CD4-positive, CD25-positive, alpha-beta regulatory T cell (primary cell): ENCODE measurements at places on chromosomes 2 and 18.

DNA sequence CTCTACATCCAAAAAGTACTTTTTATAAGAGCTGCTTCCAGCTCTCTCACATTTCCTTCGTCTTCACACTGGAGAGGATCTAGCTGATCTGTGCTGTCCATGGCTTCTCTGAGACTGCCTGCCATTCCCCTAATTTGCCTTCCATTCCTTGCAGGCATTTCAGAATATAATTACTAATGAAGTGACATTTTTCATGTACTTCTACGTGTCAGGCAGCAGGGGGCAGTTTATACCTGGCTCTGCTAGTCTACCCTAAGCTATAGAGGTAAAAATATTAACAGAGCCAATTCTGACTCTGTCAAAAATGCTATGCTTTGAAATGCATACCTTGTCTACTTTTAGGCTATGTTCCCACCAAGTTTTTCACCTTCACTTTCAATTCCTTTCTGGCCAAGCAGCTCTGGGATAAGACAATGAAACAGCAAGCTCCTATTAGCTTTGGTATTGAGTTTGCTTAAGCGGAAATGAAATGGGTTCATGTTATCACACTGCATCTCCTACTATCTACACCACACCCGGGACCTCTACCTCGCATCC, 81.9 kb downstream of the MEP1B start:
- DNase-seq: no peak

- no peak for DNase-seq
These were observed 256.5 kb downstream of the TPGS2 start for GRCh38 chr18:36572135-36572856.

- no peak for DNase-seq
These were observed 304.7 kb upstream of the HNMT start for GRCh38 chr2:137659616-137660015.

DNA sequence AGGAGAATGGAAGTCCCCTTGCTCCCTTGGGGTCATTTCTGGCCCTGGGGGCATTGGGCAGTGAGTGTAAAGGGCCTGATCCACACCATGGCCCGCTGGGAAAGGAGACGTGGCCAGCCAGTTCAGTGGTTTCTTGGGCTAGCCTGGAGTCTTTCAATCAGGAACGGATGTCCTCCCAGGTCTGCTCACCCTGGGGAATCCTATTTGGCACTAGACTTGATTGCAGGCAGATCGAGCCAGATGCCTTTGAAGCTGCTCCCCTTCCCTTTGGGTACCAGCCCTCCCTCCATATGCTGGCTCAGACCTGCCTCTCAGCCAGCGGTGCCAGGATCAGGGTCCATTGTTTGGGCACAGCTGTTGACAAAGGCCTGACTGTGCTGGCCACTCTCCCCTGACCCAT, 11.0 kb downstream of the FBLN7 start:
- DNase-seq: no peak

DNA sequence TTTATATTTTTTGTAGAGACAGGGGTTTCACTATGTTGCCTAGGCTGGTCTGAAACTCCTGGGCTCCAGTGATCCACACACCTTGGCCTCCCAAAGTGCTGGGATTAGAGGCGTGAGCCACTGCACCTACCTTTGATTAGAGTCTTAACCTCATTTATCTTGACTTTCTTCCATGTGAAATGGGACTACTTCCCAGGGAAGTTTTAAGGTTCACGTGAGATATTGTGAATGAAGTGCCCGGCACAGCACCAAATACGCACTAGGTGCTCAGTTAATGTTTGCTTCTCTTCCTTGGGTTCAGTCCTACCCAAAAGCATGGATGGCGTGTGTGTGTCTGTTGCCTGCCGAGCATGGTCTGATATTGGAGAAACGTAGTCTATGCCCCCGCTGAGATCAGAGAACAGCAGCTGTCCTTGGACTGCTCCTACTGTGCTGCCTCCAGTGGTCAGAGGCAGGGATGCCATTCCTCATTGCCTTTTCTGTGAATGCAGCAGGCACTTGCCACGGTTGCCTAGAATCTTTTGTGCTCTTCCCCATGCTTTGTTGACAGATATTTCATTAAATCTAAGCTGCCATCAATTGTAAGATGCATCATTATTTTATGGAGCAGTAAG, 12.3 kb upstream of the TFCP2L1 start:
- no peak for DNase-seq

GRCh38 chr18:7104649-7105048, 12.9 kb downstream of the LAMA1 start:
- no peak for DNase-seq

DNA sequence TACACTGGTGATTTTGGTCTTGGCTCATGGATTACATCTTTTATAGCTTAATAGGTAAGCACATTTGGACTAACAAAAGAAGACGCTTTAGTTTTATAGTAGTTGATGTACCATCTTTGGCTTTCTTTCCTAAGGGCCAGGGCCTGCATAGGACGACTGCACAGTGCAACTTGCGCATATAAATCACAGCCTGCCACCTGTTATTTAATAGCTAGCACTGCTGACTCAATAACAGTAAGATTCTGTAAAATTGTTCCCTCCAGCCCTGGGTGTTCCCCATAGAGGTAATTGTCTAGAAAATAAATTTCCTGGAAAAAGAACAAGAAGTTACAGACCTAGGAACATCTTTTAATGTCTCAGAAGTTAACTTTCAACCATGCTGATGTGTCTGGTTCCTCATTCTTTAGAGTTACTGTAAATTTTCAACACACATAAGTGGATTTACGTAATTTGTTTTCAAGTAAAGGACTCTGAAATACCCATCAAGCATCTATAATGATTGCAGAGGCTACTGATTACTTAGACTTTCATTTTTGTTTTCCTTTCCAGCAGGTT, 594.2 kb upstream of the NXPH2 start:
- DNase-seq: no peak

DNA sequence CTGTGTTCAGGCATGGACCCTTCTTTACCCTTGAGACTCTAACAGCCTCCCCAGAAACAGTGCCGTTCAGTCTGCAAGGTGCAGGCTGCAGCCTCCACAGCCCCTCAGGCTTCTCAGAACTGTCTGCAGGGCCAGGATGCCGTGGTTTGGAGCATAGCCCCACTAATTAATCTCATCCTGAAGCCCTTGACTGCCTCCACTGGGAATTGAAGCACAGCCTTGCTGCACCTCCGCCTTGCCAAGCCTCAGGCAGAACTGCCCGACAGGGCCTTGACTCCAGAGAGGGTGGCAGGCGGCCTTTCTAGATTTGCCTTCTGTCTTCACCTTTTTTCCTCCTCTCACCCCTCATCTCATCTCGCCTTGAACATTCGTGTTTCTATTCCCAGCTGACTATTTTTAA, 119.8 kb downstream of the NRP2 start:
- no peak for DNase-seq

DNA sequence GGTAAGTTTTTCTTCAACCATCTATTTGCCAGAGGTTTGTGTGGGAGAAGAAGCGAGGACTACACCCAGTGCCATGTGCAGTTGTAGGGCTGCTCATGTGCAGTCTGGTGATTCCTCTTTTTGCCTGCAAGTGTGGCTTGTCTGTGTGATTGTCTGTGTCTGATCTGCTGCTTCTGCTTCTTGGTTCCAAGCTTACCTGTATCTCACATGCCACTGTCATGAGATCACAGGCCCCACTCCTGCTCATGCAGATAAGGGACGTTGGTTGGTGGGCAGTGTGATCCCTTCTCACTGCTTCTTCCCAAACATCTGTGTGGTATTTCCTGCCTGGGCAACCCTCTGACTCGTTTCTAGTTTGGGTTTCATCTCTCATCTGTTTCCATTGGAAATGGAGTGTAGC, 27.1 kb downstream of the RRM2 start:
- DNase-seq: no peak

DNA sequence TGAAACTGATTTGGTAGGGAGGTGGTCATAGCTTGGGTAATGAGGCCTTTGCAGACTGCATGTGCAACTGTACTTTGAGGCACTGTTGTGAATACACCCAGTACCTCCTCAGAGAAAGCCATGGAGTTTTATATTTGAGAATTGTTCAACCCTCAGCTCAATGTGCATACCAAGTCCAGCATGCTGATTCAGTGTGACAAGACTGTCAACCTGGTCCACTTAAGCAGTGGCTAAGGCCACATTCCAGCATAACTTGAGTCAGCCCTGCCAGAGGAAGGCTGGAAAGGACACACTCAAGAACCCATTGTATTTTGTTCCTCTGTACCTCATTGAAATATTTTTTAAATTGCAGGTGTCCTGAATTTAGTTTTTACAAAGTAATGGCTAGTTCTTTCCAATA, 121.8 kb upstream of the HNMT start:
- DNase-seq: no peak

DNA sequence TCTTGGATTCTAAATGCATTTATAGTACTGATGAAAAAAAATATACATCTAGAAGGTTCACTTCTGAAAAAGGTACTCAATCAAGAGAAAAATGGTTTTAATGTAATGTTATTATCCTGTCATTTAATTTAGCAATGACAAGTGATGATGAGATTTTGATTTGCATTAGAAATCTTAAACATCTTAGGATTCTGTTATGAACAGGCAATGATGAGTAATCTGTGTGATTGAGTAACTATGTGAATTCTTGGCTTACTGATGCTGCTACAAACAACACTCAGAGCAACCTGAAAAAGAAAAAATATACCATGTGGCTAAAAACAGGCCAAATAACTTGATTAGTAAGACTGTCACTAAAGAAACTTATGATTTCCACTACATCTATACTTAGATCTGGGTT, 30.1 kb downstream of the RBKS start:
- DNase-seq: no peak

GRCh38 chr2:145572238-145572637, 1052.3 kb upstream of the ZEB2 start:
- DNase-seq: no peak

GRCh38 chr2:152054593-152054992, 44.3 kb downstream of the CACNB4 start:
- no peak for DNase-seq

- DNase-seq: no peak
These were observed 10.2 kb upstream of the CNDP1 start for GRCh38 chr18:74524097-74524496.

- DNase-seq: no peak
These were observed 121.8 kb downstream of the PMAIP1 start for GRCh38 chr18:60021556-60021955.

DNA sequence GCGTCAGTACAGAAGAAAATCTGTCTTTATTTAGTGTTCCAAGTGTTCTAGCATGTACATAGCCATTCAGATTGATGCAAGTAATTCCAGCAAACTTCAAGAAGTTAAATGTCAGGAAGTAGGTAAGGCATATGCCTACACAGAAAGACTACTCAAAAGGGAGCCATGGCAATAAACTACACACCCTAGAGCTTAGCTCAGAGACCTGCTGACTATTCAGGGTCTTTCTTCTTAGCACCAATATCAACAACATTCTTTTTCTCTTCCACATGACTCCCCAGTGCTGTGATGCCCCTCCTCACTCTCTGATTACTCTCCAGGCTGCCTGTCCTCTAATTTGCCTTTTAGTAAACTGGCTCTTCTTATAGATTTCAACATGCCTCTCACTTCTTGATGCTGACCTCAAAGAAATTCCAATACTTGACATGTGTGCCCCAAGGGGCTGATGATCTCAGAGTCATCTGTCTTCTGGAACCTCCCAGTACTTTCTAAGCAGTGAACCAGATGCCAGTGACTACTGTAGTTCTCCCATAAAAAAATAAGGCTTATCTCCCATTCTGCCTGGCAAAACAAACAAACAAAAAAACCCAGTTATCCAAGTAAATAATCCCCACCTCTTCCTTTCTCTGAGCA, 909.2 kb upstream of the FANCL start:
- no peak for DNase-seq
